Karpas-422 (cell line): ENCODE measurements at places on chromosomes 5 and 9. TPM values are rescaled to one million over a fixed set of nuclear protein-coding genes. Genes with fewer than 3 reads are reported as not detected.
A peak's percentile ranks its signal among the peaks of the same experiment; 100 is the strongest.

GRCh38 chr5:154868702-154869101, 10.3 kb downstream of the CNOT8 start:
- DNase-seq, result no peak

DNA sequence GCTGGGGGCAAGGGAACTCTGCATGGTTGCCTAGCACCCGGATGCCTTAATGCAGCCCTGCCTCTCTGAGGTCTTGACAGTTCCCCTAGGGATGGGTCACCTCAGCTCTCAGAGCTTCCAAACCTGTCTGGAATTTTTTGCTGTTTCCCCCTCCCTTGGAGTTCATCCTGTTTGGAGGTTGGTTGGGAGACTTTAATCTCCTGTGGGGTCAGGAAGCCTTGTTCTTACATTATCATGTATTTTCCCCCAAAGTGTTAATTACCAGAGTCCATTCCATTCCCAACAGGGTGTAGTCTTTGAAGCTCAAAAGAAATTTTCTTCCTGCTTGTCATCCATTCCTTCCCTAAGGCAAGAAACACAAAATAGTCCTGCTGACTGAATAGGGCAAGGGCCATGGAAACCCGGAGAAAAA, 150.3 kb upstream of the SPRY4 start:
- DNase-seq, result no peak

GRCh38 chr9:129486756-129487657, 133.9 kb downstream of the C9orf50 start:
- no peak for DNase-seq

GRCh38 chr5:137751869-137752491, 2.2 kb downstream of the HNRNPA0 start:
- peak; percentile 68 for DNase-seq

- DNase-seq, result no peak
Observed at GRCh38 chr9:71487061-71487460, 281.3 kb downstream of the CEMIP2 start.

- no peak for DNase-seq
Observed at GRCh38 chr9:967436-967835, 9.0 kb upstream of the DMRT3 start.

GRCh38 chr9:37167456-37168047, 47.2 kb downstream of the ZCCHC7 start:
- no peak for DNase-seq

DNA sequence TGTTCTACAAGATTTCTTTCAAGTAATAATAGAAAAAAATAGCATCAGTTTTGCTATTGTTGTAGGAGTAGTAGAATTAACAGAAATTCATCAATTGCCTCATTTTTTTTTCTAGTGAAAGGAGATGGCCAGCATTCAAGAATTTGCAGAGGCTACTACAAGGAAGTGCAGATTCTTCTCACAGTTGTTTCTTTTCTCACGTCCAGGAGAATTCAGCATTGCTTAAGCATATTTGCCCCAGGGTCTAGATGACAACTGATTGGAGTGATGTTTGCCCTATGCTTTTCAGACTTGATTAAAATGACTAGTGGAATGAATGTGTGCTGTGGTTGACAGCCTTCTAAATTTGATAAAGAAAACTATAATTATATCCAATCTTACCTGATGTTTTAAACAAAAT, 46.6 kb upstream of the SLC12A2 start:
- DNase-seq, result no peak

- DNase-seq, result no peak
Observed at GRCh38 chr5:41598011-41598410, 87.6 kb upstream of the PLCXD3 start.

- DNase-seq, result no peak
Observed at GRCh38 chr9:133606708-133607025, 2.5 kb downstream of the FAM163B start.

DNA sequence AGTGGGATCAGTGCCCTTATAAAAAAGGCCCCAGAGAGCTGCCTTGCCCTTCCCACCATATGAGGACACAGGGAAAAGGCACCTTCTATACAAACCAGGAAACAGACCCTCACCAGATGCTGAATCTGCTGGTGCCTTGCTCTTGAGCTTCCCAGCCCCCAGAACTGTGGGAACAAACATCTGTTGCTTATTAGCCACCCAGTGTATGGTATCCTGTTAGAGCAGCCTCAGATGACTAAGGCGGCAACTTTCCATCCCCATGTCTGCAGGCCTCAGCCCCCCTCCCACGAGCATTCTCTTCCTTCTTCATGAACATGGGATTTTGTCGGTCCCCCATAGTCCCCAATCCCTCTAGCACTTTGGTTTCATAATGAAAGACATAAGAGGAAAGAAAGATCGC, 202.5 kb upstream of the GAS1 start:
- no peak for DNase-seq

DNA sequence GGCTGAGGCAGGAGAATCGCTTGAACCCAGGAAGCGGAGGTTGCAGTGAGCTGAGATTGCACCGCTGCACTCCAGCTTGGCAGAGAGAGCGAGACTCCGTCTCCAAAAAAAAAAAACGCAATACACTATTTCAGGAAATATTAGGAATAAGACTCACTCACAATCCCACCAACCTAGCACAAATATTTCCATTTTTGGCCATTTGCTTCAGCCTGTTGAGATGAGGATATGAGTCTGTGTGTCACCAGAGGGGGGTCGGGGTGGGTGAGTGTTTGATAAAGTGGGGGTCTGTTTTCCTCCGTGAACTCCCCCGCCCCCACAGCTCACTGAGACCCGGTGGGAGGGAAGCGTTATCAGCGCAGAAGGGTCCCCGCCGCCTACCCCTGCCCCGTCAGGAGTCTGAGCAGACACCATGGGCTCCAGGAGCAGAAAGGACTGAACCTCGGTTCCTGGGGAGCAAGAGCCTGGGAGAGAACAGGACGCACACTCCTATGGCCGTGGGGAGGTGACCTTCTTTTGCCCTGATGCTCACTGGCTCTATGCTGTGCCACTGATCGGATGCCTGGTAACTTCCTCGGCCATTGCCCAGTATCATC, 153.8 kb upstream of the PHYKPL start:
- peak; percentile 4 for DNase-seq

The CD274 gene
- 0.11 and 0.29 TPM in 2 replicates for total RNA-seq

The OCLN gene
- 2.8 and 3.5 TPM in 2 replicates for total RNA-seq

The SHOC1 gene
- total RNA-seq, result not detected in 2 replicates

The ATP10B gene
- total RNA-seq, result not detected in 2 replicates
